Activated CD4-positive, alpha-beta T cell treated with anti-CD3 and anti-CD28 coated beads, Interleukin-2, amount 50 U/mL, for 48 hours (primary cell): ENCODE measurements at places on chromosomes 16 and 17.

DNA sequence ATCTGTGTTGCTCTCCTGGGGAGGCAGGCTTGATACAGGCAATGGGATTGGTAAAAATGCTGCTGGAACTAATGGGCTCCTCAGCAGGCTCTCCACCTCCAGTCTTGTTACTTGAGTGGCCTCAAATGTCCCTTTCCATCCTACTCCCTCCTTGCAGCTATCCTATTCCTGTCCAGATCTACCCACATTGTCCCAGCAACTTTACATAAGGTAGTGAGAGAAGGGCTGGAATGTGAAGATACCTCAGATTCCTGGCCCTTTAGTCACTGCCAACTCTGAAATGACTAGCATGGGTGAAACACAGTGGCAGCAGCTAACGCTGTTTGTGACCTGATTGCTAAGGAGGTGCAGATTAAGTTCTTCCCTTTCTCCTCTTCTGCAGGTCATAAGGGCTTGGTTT is 210.1 kb upstream of the HS3ST4 start:
- DNase-seq: no peak

DNA sequence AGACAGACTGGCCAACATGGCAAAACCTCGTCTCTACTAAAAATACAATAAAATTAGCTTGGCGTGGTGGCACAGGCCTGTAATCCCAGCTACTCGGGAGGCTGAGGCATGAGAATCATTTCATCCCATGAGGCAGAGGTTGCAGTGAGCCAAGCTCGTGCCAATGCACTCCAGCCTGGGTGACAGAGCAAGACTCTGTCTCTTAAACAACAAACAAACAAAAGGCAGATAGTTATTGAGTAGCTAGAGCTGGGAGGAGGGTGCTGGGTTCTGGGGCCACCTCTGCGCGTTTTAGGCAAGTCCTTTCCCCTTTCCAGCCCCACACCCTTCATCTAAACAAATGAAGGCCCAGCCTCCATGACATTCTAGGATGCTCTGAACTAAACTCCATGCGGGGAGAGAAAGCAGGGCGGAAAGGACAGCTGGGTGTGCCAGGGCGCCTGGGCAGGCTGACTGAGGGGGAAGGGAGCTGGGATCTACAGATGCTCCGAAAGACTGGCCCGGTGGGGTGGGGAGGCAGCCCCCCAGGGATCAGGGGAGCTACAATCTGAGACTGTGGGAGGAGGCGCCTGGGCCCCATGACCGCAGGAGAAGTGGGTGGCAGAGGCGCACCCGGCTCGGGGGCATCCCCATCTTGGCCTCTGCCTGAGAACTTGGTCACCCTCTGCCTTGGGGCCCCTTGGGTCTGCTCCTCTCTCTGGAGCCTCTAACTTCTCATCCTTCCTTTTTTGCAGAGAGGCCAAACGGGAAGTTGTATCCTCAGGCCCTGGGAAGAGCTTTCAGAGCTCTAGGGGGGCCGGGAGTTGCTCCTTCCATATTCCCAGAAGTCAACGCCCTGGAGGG is 910 bp downstream of the ITGAL start:
- peak; percentile 79 for DNase-seq

DNA sequence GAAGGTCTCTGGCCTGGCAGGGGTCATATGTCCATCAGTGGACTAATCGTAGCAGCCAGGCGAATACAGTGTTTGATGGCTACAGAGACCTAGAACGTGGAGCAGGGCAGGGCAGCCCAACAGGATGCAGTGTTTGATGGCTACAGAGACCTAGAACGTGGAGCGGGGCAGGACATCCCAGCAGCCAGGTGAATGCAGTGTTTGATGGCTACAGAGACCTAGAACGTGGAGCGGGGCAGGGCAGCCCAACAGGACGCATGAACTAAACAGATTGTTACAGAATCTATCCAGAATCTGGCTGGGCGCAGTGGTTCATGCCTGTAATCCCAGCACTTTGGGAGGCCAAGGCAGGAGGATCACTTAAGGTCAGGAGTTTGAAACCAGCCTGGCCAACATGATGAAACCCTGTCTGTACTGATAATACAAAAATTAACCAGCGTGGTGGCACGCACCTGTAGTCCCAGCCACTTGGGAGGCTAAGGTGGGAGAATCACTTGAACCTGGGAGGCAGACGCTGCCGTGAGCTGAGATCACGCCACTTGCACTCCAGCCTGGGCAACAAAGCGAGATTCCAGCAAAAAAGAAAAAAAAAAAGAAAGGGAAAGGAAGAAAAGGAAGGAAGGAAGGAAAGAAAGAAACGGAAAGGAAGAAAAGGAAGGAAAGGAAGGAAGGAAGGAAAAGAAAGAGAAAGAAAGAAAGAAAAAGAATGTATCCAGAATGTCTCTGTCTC is 65.2 kb upstream of the RPH3AL start:
- DNase-seq: peak; percentile 12

DNA sequence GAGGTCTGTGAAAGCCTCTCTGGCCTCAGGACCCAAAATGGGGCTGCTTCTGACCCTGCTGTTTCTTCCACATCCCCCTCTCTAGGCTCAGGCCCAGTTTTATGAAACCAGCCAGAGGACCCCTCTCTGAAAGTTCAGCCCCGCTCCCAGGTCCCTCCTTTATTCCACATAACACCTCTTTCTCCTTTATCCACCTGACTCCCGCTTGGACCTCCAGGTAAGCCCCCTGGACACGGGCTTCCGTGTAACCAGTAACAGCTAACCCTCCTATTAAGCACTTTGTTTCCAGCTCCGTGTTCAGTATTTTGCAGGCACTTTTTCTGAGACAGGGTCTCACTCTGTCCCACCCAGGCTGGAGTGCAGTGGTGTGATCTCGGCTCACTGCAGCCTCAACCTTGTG is 37.4 kb downstream of the PSME3IP1 start:
- DNase-seq: no peak

GRCh38 chr17:6069539-6070429 is at the start of gene WSCD1:
Gene WSCD1 (plus strand): TSS chr17:6070379. CDS start chr17:6080659, 10,280 bp downstream.
- DNase-seq: peak; percentile 5

- no peak for DNase-seq
Observed at GRCh38 chr17:35784895-35785294, 10.5 kb downstream of the MMP28 start.

DNA sequence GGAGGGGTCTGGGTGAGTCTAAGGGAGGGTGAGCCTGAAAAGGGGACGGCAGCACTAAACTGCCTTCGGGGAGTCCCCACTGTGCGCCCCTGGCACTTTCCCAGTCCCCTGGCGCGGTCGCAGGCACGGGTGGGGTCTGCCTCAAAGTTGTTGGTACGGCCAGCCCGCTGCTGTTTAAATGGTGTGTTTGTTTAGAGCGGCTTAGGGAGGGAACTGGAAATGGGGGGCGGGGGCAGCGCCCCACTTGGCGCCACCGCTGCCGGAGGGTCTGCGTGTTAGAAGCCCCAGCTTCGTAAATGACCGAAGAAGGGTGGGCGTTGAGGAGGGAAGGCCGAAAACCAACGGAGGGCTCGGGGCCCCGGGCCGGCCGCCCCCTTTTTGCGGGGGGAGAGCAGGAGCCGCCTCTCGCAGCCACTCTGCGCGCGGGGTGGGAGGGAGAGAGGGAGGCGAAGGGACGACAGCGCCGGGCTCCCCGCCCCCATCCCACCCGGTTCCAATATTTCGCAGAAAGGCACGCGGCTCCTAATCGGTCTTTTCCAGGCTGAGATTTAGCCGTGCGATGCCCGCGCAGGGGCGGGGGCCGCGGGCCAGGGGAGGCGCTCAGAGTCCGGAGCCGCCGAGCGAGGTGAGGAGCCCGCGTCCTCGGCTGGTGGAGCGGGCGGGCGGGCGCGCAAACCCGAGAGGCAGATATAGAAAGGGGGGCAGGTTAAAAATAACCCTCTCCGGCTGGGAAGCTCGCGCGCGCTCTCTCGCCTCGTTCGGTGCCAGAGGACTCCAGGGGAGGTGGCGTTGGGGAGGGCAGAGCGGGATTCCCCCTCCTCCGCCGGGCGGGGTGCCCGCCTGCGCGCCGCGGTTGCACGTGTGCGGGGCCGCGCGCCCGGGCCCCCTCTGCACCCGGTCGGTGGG is 54.9 kb downstream of the SREBF1 start:
- peak; percentile 36 for DNase-seq

- DNase-seq: no peak
Observed at GRCh38 chr16:46607529-46607928, 13.7 kb downstream of the SHCBP1 start.

GRCh38 chr17:57502811-57503241 is 242.3 kb downstream of the CCDC182 start:
- no peak for DNase-seq

DNA sequence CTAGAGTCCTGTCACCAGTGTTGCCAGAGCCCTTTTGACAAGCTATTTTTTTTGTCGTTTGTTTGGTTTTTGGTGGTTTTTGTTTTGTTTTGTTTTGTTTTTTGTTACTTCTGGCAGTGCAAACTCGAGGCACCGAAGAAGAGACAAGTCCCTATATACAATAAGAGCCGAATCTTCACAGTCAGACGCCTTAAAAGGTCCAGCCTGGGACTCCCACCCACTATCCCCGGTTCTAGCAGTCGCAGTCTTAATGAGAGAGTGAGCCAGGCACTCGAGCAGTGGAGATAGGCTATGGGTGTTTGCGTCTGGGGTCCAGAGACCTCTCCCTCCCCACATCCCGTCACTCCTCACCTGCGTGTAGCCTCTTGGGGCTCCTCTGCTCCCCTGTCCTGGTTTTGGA is 1.9 kb downstream of the OR1F1 start:
- no peak for DNase-seq

- DNase-seq: peak; percentile 12
Observed at GRCh38 chr17:10875430-10875851, 37.6 kb upstream of the PIRT start.

- DNase-seq: no peak
Observed at GRCh38 chr17:77383613-77384608, 243.1 kb downstream of the SEC14L1 start.

DNA sequence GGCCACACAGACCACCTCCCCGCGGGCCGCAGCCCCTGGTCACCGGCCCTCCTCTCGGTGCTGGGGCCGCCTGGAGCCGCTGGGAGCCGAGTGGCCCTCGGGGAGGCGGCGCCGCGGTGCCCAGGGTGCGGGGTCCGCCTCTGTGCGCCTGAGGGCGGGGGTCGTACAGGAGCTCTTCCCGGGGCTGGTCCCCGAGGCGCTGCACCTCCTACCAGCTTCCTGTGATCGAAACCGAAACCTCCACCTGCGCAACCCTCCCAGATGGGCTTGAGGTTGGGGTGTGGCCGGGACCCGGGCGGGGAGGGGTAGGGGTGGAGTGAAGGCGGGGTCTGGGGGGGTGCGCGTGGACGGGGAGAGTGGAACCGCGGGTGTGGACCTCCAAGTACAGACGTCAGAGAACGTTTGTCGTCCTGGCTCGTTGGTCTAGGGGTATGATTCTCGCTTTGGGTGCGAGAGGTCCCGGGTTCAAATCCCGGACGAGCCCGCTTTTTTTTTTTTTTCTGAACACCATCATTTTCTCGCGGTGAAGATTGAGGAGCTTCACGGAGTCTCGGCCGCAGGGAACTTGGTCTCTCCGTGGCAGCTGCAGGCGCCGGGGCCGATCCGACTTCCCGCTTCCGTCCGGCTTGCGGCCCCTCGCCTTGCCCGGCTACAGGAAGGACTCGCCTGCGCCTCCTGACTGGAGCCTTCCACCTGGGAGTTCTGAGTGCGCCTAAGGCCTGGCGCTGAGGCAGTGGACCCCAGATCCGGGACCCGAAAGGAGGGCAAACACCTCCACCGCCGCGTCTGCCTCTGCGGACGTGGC is 23.9 kb downstream of the ZNF213 start:
- DNase-seq: peak; percentile 82

DNA sequence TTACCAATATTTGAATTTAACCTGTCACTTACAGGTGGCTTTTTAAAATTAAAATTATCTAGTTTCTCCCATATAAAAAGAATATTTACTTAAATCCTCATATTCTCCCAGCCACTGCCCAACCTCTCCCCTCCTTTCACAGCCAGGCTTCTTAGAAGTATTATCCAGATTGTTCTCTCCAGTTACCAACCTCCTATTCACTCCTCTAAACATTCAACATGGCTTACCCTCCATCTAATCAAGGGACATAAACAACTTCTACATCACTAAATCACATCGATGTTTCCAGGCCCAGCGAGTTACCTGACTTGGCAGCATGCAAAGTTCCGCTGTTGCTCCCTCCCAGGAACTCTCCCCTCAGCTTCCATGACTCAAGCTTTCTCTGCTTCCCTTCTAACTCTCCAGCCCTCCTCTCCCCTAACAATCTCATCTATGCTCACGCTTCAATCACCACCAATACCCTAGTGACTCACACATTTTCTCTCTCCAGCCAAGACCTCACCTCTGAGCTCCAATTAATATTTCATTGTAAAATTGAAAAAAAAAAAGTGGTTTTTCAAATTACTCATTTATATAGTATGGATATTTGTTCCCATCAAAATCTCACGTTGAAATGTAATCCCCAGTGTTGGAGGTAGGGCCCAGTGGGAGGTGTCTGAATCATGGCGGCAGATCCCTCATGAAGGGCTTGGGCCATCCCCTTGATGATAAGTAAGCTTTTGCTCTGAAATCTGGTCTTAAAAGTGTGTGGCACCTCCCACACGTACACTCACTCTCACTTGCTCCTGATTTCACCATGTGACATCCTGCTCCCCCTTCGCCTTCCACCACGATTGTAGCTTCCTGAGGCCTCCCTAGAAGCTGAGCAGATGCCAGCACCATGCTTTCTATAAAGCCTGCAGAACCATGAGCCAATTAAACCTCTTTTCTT is 88.5 kb downstream of the HELZ start:
- DNase-seq: peak; percentile 8

DNA sequence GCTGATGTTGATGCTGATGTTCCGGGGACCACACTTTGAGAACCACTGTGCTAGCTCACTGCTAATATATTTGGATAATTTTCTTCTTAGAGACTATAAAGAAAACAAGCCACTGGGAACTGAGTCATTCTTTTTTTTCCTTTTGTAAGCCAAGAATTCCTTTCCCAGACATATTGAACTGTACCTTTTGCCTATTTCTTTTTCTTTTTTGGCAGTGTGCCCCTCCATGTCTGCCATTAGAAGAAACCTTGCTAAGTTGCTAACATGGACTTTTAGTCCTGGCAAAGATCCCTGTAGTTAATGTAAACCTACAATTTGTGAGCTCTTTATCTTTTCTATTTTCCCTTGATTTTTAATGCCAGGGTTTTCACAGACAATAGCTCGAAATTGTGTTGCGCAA is 17.3 kb upstream of the ERCC4 start:
- no peak for DNase-seq

DNA sequence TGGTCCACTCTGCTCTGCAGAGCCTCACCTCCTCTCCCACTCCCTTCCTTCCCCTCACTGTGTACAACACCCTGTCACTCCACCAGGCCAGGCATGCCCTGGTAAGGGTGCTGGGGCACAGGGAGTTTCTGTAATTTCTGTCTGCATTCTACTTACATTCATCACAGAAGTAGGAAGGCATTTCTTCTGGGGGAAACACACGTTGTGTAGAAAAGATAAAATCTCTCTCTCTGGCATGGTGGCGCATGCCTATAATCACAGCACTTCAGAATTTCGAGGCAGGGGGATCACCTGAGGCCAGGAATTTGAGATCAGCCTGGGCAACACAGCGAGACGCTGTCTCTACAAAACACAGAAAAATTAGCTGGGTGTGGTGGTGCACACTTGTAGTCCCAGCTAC is 27.0 kb downstream of the WNT3 start:
- no peak for DNase-seq

GRCh38 chr17:4815043-4815675 is 8.2 kb downstream of the PLD2 start:
- no peak for DNase-seq
